ENCODE measurements at places on chromosomes 6 and 20. TPM values are rescaled to one million over a fixed set of nuclear protein-coding genes. Genes with fewer than 3 reads are reported as not detected.

DNA sequence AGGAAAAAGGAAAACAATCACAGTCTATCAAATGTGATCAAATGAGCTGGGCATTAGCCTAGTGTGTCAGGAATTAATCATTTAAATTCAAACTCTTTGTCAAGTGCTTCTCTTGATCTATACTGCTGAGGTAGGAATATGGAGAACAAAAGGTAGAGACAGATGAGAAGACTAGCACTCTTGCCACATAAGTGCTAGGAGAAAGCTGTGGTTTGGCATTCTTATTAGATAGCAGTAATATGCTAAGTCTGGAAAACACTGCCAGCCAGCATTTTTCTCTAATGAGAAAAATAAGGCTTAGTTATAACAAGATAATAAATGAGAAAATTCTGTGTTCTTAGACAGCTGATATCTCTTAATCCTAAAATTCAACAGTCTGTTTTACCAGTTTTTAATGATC lies 38.9 kb downstream of the ORC3 start:
- no peaks in the 10 kb centered on the region for H3K27me3 ChIP-seq
- H3K4me1 ChIP-seq = no peaks in the 10 kb centered on the region
- no peak for DNase-seq
- no peak overlapping the region for H3K4me3 ChIP-seq

- H3K4me3 ChIP-seq = no peak overlapping the region
- peaks cover 42% of the 10 kb centered on the region for H3K27me3 ChIP-seq
- no peaks in the 10 kb centered on the region for H3K36me3 ChIP-seq
- no peak for DNase-seq
- H3K4me1 ChIP-seq = no peaks in the 10 kb centered on the region
These were observed 42.2 kb upstream of the TGM6 start for GRCh38 chr20:2338411-2339066.

DNA sequence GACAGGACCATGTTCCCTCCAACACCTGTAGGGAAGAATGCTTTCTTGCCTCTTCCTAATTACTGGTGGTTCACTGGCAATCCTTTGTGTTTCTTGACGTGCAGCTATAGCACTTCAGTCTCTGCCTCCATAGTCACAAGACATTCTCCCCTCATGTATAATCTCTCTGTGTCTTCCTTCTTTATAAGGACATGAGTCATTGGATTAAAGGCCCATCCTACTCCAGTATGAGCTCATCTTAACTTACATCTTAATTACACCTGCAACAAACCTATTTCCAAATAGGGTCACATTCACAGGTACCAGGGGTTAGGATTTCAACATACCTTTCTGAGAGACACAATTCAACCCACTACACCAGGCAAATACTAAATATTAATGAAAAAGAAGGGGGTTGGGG lies 213.6 kb downstream of the RNGTT start:
- no peaks in the 10 kb centered on the region for H3K36me3 ChIP-seq
- H3K4me1 ChIP-seq = no peaks in the 10 kb centered on the region
- H3K4me3 ChIP-seq = no peak overlapping the region
- DNase-seq = no peak
- H3K27ac ChIP-seq = no peak overlapping the region

DNA sequence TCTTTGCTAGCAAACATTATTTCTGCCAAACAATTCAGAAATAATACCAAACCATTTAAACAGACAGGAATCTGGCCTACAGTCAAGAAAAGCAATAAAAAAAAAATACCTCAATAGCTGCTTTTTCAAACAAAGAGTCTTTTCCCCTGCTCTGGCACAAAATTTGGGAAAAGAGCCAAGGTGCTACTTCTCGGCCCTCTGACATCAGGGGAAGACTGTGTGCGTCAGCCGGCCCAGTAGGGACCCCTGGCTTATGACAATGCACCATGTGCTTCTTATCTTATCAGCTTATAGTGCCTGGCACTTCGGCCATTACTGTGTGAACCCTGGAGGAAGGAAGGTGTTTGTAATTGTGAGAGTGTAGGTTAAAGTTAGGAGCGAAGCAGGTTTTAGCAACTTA lies 89.4 kb downstream of the PDE10A start:
- no peak overlapping the region for H3K4me3 ChIP-seq
- H3K27me3 ChIP-seq = no peaks in the 10 kb centered on the region
- H3K36me3 ChIP-seq = no peaks in the 10 kb centered on the region
- no peak overlapping the region for H3K27ac ChIP-seq
- DNase-seq = no peak
- peaks cover 5% of the 10 kb centered on the region for H3K4me1 ChIP-seq

GRCh38 chr20:2840967-2841531 lies 504 bp downstream of the VPS16 start:
- no peak overlapping the region for H3K27ac ChIP-seq
- H3K36me3 ChIP-seq = peaks cover 14% of the 10 kb centered on the region
- peak overlapping the region; percentile 93 for H3K4me3 ChIP-seq
- no peaks in the 10 kb centered on the region for H3K27me3 ChIP-seq

DNA sequence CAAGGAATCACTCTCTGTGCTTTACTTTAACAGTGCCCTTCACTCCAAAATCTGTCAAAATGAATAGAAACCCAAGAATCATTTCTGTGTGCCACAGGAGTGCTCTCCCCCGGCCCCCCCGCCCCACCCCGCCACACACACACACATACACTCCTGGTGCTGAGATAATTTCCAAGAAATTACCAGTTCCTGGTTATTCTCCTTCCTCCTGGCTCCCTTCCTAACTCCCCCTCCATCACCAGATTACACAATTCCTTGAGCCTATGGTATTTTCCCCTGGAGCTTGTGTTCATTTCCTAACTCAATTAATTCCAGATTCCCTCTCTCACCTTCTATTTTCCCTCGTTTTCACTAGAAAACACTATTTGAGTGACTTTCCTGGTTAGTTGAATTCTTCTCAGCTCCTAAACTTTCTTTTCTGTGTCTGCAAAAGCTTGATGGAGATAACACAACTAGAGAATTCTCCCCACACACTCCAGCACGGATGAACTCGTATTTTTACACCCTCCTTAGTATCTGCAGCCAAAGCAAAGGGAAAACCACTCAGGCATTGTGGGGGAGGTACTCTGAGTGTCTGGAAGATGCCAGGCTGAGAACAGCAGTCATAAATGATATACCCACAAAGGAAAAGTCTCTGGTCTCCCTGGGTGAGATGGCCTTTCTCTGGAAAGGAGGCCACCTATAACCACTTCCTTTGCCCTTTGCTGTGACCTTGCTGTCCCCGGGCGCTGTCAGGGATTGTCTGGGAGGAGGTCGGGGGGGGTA lies 1.9 kb upstream of the SLC24A3 start:
- no peak overlapping the region for H3K27ac ChIP-seq
- H3K36me3 ChIP-seq = no peaks in the 10 kb centered on the region
- DNase-seq = no peak
- H3K4me3 ChIP-seq = no peak overlapping the region
- H3K27me3 ChIP-seq = peaks cover 29% of the 10 kb centered on the region

- no peak overlapping the region for H3K4me3 ChIP-seq
- H3K27ac ChIP-seq = no peak overlapping the region
- no peaks in the 10 kb centered on the region for H3K36me3 ChIP-seq
These were observed 119.7 kb downstream of the SH3BGRL2 start for GRCh38 chr6:79750806-79751205.

GRCh38 chr6:19432966-19433498 lies 404.1 kb upstream of the ID4 start:
- no peaks in the 10 kb centered on the region for H3K27me3 ChIP-seq
- no peaks in the 10 kb centered on the region for H3K4me1 ChIP-seq
- H3K36me3 ChIP-seq = no peaks in the 10 kb centered on the region
- no peak overlapping the region for H3K27ac ChIP-seq
- DNase-seq = no peak

- no peaks in the 10 kb centered on the region for H3K36me3 ChIP-seq
- no peak for DNase-seq
- H3K4me3 ChIP-seq = no peak overlapping the region
- H3K27me3 ChIP-seq = no peaks in the 10 kb centered on the region
- H3K4me1 ChIP-seq = peaks cover 4% of the 10 kb centered on the region
These were observed 1.1 kb upstream of the STX7 start for GRCh38 chr6:132513831-132514545.

DNA sequence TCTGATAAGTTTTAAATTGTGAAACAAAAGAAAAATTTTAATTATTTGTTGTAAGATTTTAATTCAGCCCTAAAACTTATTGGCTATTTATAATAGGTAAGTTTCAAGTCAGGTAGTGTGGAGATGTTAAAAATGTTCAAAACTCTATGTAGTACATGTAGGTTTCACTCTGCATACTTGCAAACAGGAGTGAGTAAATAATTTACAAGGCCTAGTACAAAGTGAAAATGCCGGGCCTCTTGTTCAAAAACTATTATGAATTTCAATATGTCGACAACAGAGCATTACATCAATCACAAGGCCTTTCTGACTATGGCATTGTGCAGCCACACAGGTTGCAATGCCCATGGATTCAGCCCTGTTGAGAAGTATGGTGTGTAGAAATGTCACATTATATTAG lies 80.9 kb upstream of the GRIK2 start:
- H3K4me1 ChIP-seq = no peaks in the 10 kb centered on the region
- no peaks in the 10 kb centered on the region for H3K27me3 ChIP-seq
- H3K4me3 ChIP-seq = no peak overlapping the region
- H3K27ac ChIP-seq = no peak overlapping the region
- DNase-seq = no peak

- peak; percentile 64 for DNase-seq
- no peaks in the 10 kb centered on the region for H3K27me3 ChIP-seq
- H3K36me3 ChIP-seq = no peaks in the 10 kb centered on the region
- H3K4me1 ChIP-seq = peaks cover 54% of the 10 kb centered on the region
- H3K4me3 ChIP-seq = no peak overlapping the region
These were observed 63.9 kb upstream of the MRPS10 start for GRCh38 chr6:42281570-42281969.

DNA sequence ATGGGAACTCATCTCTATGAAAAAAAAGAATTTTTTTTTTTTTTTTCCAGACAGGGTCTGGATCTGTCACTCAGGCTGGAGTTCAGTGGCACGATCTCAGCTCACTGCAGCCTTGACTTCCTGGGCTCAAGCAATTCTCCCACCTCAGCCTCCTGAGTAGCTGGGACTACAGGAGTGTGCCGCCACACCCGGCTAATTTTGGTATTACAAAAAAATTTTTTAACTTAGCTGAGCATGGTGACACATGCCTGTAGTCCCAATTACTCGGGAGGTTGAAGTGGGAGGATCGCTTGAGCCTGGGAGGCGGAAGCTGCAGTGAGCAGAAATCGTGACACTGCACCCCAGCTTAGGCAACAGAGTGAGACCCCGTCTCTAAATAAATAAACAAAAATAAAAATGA lies 7.5 kb downstream of the DEF6 start:
- H3K27me3 ChIP-seq = no peaks in the 10 kb centered on the region
- H3K27ac ChIP-seq = peak overlapping the region; percentile 93
- no peak overlapping the region for H3K4me3 ChIP-seq
- H3K36me3 ChIP-seq = peaks cover 45% of the 10 kb centered on the region
- peaks cover 86% of the 10 kb centered on the region for H3K4me1 ChIP-seq

DNA sequence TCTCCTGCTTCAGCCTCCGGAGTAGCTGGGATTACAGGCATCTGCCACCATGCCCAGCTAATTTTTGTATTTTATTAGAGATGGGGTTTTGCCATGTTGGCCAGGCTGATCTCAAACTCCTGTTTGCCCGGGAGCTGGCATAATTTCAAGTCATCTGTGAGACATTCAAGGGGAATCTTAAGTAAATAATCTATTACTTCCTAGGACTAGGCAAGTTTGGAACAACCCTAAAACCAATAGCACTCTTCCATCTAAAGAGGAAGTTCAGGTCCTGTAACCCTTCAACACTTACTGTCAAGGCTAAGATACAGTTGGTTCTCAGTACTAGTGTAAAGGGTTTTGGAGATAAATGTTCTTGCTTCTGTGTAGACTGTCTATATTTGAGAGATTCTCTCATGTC lies 267.8 kb upstream of the IRAK1BP1 start:
- H3K27ac ChIP-seq = no peak overlapping the region
- H3K4me1 ChIP-seq = no peaks in the 10 kb centered on the region
- H3K36me3 ChIP-seq = no peaks in the 10 kb centered on the region
- DNase-seq = no peak

GRCh38 chr6:28737750-28738395 lies 185.9 kb downstream of the TRIM27 start:
- DNase-seq = no peak
- H3K36me3 ChIP-seq = no peaks in the 10 kb centered on the region

GRCh38 chr20:45469336-45470261 lies at the start of gene WFDC2:
Gene WFDC2 (plus strand): TSS chr20:45469753. CDS start chr20:45469782, 29 bp downstream.
- DNase-seq = no peak
- no peaks in the 10 kb centered on the region for H3K4me1 ChIP-seq
- peaks cover 40% of the 10 kb centered on the region for H3K27me3 ChIP-seq

- H3K36me3 ChIP-seq = no peaks in the 10 kb centered on the region
- H3K27ac ChIP-seq = no peak overlapping the region
- no peak for DNase-seq
- H3K4me3 ChIP-seq = no peak overlapping the region
These were observed 211.9 kb downstream of the ZNF217 start for GRCh38 chr20:53381568-53382262.

GRCh38 chr6:6810727-6811126 lies 222.2 kb downstream of the LY86 start:
- no peaks in the 10 kb centered on the region for H3K27me3 ChIP-seq
- H3K36me3 ChIP-seq = no peaks in the 10 kb centered on the region
- H3K4me1 ChIP-seq = peaks cover 11% of the 10 kb centered on the region
- H3K27ac ChIP-seq = no peak overlapping the region
- no peak for DNase-seq

- no peak overlapping the region for H3K27ac ChIP-seq
- no peaks in the 10 kb centered on the region for H3K4me1 ChIP-seq
- no peaks in the 10 kb centered on the region for H3K36me3 ChIP-seq
- no peak overlapping the region for H3K4me3 ChIP-seq
- no peaks in the 10 kb centered on the region for H3K27me3 ChIP-seq
These were observed 608.1 kb downstream of the PKHD1 start for GRCh38 chr6:51479296-51479695.

GRCh38 chr6:5506597-5506996 lies 245.3 kb downstream of the FARS2 start:
- H3K36me3 ChIP-seq = no peaks in the 10 kb centered on the region
- H3K27me3 ChIP-seq = no peaks in the 10 kb centered on the region
- no peak overlapping the region for H3K27ac ChIP-seq

DNA sequence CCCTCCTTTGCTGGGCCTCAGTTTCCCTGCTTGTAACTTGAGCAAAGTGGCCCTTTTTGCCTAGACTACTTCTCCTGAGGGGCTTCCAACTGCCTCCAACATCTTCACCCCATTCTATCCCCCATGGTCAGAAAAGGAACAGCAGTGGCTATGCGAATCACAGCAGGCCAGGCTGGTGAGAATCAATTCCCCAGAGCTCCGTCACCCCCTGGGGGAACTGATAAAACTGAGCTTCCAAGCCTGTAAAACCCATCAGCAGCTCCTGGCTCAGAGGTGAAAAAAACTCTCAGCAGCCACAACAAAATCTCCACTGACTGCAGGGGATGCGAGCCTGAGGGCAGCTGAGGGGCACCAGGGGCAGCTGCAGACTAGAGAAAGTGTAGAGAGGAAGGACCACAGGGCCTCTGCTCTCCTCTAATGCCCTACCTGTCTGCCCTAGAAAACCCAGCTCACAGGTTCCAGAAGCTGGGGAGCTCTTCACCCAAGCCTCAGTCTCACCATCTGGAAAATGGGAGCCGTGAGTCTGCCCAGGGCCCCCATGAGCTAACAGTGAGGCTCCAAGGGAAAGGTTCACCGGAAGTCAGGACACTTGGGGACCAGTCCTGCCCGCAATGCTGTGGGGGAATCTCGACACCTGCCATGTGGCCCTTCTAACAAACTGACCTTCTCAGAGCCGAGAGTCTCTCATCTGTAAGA lies 120.6 kb downstream of the GRM4 start:
- H3K27ac ChIP-seq = no peak overlapping the region
- H3K36me3 ChIP-seq = no peaks in the 10 kb centered on the region
- peaks cover 4% of the 10 kb centered on the region for H3K4me1 ChIP-seq
- no peak for DNase-seq

The FAM162B gene
- total RNA-seq = not detected

The TRIM38 gene
- 26.2 TPM for total RNA-seq

The TNXB gene
- 15.4 TPM for total RNA-seq

The HMGCLL1 gene
- not detected for total RNA-seq

The RAMACL gene
- 0.85 TPM for total RNA-seq

All from T-cell (primary cell).